ENCODE measurements at places on chromosomes 1 and 21. TPM values are rescaled to one million over a fixed set of nuclear protein-coding genes. Genes with fewer than 3 reads are reported as not detected.

KRTAP10-11 gene
- total RNA-seq, result not detected

HOOK1 gene
- not detected for total RNA-seq

MYBPHL gene
- total RNA-seq, result not detected

C1QA gene
- total RNA-seq, result not detected

NBPF6 gene
- total RNA-seq, result not detected

GBP6 gene
- total RNA-seq, result not detected

DNA sequence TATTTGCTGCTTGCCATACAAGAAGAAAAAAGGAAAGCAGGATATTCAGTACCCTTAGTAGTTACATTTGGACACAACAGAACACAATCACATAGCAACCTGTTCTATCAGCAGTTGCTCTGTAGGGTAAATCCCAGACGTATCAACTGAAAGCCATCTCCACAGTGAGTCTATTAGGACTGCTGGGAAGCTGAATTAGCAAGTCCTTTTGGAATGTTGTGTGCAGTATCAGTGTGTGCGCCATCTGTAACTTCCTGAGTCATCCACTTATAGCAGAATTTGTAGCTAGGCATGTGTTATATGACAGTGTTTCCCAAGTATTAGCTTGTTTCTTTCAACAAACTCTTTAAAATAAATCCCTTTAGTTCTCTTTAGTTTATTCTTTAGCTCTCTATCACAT lies 21.3 kb downstream of the CCDC30 start:
- no peak for DNase-seq

GRCh38 chr1:167115655-167116054 lies 21.8 kb downstream of the STYXL2 start:
- DNase-seq, result no peak

GRCh38 chr1:31944205-31945089 lies 6.3 kb upstream of the PTP4A2 start:
- peak; percentile 86 for DNase-seq

DNA sequence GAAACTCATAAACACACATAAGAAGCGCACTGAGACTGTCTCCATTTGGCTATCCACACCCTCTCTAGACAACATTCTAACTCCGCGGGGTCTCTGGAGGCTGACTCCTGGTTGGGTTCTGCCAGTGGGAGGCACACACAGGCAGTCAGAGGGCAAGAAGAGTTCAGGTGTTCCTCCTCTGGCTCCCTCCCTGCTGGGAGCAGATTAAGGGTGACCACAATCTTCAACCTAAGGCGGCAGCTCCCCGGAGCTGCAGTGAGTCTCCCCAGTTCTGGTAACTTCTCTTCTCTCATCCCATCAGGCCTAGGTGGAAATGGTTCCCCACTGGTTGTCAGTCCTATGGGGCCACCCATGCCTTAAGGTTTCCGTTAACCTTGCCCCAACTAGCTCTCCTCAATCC lies 7.4 kb upstream of the TENT5C start:
- no peak for DNase-seq

GRCh38 chr1:47210666-47211065 lies 20.8 kb upstream of the PDZK1IP1 start:
- DNase-seq, result peak; percentile 24

DNA sequence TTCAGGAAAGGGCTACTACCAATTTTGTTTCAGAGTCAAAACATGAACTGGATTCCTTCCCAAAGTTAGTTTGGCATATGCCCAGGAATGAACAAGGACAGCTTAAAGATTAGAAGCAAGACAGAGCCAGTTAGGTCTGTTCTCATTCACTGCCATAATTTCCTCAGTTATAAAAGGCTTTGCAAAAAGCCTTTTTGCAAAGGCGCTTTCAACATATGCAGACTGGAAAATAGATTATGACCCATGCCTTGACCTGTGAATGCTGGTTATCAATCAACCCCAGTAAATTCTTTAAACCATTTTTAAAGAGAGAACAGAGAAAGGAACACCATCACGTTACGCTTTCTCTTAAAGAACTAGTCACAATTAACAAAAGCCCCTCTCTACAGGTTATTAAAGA lies 1.7 kb upstream of the FRRS1 start:
- no peak for DNase-seq

DNA sequence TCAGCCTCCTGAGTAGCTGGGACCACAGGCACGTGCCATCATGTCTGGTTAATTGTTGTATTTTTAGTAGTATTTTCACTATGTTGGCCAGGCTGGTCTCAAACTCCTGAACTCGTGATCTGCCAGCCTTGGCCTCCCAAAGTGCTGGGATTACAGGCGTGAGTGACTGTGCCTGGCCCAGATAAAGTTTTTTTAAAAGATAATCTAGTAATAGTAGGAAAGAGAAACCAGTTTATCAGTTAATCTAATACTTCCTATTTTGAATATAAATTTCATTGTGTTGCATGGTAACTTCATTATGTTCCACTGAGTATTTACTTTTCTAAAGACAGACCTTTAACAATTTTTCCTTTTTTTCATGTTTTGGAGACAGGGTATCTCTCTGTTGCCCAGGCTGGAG lies 10.0 kb downstream of the RABGAP1L start:
- no peak for DNase-seq

DNA sequence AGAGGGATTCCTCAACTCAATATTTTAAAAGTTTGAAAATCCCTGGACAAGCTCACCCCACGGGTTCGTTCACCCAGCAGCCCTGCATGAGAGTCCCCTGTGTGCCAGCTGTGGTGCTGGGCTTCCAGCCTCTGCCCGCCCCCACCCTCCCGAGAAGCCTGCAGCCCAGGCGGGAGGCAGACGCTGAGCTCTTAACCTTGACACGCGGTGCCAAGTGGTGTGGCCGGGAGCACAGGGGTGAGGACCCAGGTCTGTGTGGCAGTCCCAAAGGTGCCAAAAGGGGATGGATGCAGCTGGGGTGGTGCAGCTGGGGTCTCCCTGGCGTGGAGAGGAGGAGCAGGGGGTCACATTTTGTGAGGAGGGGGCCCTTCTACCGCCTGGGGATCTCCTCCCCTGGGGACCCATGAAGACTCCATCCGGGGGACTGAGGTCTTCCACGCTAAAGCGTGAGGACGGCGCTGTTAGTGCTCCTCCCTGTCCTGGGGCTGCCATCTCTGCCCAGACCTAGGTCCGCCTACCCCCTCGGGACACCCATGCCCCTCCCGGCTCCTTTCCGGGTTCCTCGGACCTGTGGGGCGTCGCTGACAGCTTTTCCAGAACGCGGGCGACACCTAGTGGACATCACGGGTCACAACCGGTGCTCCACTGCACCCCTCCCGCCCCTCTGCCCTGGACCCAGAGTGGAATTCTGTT lies 12.9 kb downstream of the PLA2G2F start:
- peak; percentile 42 for DNase-seq

DNA sequence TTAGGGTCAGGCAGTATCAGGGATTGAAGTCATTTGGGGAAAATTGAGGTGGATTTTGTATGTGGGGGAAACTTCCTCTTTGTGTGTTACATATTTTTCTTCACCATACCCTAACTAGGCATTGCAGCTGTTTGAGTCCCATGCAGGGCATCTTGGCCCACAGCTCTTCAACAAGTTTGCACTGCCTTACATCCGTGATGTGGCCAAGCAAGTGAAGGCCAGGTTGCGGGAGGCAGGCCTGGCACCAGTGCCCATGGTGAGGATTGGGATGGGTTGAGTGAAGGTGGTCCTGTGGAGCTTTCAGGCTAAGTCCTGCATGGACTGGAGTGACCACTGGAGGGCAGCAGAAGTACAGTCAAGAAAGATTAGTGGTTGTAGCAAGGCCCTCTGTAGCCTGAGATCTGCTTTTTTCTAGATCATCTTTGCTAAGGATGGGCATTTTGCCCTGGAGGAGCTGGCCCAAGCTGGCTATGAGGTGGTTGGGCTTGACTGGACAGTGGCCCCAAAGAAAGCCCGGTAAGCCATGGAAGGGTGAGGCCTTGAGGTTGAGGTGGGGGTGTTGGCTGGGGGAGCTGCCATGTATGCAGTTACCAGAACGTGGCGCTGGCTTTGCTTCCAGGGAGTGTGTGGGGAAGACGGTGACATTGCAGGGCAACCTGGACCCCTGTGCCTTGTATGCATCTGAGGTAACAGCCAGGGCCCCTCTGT lies 2.4 kb downstream of the UROD start:
- peak; percentile 81 for DNase-seq

DNA sequence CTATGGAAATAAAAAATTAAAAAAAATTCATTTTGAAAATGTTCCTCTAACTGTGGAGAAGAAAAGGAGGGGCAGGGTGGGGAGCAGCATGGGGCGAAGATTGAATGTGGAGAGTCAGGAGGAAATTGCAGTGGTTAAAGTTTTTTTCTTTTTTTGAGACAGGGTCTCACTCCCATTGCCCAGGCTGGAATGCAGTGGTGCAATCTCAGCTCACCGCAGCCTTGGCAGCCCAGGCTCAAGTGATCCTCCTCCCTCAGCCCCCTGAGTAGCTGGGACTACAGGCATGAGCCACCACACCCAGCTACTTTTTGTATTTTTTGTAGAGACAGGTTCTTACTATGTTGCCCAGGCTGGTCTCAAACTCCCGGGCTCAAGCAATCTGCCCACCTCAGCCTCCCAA lies 67.6 kb downstream of the ADSS2 start:
- DNase-seq, result no peak

GRCh38 chr1:227390525-227390924 lies 72.2 kb upstream of the CDC42BPA start:
- DNase-seq, result no peak

DNA sequence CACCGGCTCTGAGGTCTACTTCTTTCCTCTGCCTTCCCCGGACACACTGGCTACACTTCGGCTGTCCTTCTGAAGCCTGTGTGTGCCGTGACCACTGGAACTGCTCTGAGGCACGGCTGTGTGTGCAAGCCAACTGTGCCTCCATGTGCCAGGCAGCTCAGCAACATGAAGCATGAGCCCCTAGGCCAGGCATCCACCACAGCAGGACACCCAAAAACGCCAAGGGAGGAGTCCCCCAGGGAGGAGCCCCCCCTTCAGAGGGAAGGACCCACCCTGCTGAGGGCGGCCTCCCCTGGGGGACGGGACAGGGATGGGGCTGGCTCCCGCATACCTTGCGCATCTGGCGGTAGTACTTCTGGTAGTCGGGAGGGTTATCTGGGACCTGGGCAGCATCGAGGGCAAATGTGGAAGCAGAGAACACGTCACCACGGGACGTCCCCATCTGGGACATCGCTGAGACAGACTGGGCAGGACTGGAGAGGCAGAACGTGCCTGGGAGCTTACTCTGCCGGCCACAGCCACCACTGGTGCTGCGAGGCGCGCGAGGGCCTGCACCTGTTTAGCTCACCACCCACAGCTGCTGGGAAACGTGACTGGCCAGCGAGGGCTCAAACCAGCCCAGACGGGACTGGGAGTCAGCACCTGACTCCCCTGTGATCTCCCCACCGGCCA lies 20.5 kb downstream of the LSS start:
- DNase-seq, result no peak

GRCh38 chr1:6023346-6023745 lies 22.3 kb upstream of the KCNAB2 start:
- DNase-seq, result no peak

- no peak for DNase-seq
These were observed 807.1 kb upstream of the PRMT6 start for GRCh38 chr1:106249365-106249764.

DNA sequence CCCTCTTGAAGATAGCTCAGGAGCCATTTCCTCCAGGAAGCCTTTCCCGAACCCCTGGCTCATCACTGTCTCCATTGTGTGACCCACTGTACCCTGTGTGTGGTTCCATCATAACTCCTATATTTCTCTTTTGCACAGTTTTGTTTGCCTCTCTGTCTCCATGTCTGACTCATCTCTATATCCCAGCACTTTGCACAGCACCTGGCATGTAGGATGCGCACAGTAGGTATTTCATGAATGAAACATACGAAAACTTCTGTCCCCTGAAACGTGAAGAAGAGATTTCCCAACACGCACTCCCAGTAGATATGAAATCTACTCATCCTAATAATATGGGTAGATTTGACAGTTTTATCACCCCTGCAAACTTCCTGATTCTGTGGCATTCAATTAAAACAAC lies 275.2 kb downstream of the NFIA start:
- no peak for DNase-seq

DNA sequence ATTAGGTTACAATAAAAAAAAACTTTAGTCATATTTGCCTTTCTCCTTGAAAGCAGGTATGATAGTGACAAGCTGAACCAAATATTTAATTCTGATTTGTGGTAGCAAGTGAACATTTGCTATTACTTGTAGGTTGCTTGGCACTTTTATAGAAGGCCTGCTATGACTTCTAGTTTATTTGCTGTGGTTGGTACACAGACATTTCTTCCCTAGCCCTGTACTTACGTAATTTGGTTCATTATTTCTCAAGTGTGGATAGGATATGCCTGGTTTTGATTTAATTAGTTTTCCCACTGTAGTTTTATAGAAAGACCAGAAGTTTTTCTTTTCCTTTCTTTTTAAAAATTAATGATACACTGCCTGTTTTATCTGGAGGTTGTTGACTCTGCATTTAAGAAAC lies 55.9 kb downstream of the PPP2R5A start:
- no peak for DNase-seq

GRCh38 chr1:19405761-19406487 lies 79.4 kb downstream of the CAPZB start:
- DNase-seq, result no peak

Measured in endothelial cell of umbilical vein (primary cell).